ENCODE measurements at places on chromosomes 11 and 22.

- DNase-seq: no peak
Measured at GRCh38 chr11:19907008-19907579, 194.5 kb downstream of the NAV2 start.

GRCh38 chr11:115590254-115590653, 86.0 kb upstream of the CADM1 start:
- DNase-seq: no peak

DNA sequence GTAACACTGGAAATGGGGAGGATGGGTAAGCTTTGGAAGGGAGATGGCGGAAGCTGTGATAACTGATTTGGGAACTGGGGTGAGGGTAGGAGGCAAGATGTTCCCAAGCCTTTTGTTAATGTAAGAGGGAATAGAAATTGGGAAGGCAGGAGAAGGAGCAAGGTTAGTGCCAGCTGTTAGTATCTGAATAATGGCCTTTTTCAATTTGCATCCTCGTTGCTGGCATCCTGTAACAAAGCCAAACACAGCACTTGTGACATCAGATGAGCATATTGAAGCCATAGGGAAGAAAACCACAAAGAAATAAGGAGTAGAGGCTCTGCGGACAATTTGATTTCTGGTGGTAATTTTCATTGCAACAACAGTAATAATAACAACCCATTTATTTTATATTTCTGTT, 70.9 kb upstream of the CLMP start:
- DNase-seq: no peak

DNA sequence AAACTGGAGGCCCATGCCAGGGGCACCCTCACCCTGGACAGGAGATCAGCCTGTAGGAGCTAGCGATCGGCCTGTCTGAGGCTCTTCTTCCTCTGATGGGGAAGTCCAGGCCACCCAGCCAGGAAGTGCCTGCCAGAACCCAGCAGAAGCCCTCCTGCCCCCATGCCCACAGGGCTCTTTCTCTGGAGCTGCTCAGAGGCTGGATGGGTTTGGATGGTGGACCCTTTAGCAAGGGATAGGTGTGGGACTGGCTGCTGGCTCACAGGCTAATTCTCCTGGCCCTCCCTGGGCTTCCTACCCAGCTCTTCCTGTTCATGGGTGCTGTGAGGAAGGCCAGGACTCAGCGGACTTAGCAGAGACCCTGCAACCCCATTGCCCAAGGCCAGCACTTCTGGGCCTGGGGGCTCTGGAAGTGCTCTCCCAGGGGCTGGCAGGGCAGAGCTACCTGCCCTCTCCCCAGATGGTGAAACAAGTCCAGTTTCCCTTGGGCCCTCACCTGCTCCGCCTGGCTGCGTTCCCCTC, 7.6 kb downstream of the FXYD2 start:
- no peak for DNase-seq

GRCh38 chr11:8792710-8793109, 110.1 kb downstream of the RPL27A start:
- DNase-seq: no peak

- DNase-seq: no peak
Measured at GRCh38 chr11:103906291-103906867, 130.1 kb upstream of the DDI1 start.

- DNase-seq: no peak
Measured at GRCh38 chr11:76588455-76589325, 81.9 kb downstream of the LRRC32 start.

DNA sequence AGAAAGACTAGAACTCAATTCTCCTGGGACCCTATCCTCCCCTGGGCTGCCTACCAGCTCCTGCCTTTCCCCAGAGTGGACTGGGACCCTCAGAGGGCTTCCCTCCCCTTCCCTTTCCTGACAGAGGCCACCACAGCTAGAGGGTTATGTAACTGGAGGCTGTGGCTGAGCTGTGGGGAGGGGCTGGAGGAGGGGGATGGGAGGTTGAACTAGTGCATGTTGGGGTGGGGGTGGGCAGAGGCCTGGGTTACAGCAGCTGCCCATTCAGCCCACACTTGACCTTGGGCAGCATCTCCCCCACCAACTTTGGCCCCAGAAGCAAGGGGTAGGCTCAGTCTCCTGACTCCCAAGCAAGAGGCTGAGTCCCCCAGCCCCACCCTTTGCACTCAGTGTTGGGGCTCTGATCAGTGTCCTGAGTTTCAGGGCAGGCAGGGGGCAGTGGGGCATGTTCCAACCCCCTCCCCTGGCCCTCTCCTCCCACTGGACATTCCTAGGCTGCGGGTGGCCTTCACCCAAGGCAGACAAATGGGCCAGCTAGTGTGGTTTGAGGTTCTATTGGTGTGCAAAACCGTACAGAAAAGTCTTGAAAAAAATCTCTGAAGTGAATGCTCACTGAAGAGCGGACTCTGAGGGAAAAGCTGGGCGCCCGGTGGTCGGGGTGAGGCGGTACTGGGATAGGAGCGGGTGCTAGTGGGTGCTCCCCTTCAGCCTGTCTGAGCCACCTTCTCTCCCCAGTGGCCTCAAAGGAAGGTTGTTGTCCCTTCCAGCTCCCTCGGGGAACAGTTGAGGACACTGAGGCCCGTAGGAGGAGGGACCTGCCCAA, 3.8 kb downstream of the KCNC1 start:
- DNase-seq: no peak

GRCh38 chr22:42399315-42400271, 32.6 kb downstream of the NFAM1 start:
- DNase-seq: peak; percentile 98

DNA sequence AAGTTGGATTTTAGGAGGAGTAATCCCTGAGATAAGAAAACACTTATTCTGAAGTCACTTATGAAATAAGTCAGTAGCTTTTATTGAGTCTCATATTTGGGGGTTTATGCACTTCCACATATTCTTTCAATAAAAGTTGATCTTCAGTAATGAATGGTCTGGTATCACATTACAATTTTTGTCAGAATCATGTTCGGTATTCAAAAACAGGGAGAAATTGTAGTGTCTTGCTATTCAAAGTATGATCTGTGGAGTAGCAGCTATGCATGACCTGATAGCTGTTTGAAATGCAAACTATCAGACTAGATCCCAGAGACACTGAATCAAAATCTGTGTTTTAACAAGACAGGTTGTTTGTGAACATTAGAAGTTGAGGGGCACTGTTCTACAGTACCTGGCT, 857.6 kb downstream of the METTL15 start:
- DNase-seq: no peak

DNA sequence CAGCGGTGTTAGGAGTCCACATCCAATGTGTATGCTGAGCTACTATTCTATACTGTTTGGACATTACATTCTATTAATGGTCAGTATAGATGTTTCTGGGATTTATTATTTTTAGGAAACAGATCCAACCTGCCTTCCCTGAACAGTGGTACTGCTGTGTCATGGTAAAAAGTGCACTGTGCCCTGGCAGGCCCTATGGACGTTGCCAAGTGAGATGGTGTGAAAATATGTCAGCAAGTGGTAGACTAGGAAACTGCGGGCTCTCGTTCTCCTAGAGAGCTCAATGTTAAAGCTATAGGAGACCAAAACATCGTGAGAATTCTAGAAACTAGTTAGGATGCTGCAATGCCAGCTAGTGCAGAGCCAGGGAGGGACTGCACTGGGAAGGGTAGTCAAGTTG, 26.0 kb upstream of the CYP2D6 start:
- DNase-seq: no peak

DNA sequence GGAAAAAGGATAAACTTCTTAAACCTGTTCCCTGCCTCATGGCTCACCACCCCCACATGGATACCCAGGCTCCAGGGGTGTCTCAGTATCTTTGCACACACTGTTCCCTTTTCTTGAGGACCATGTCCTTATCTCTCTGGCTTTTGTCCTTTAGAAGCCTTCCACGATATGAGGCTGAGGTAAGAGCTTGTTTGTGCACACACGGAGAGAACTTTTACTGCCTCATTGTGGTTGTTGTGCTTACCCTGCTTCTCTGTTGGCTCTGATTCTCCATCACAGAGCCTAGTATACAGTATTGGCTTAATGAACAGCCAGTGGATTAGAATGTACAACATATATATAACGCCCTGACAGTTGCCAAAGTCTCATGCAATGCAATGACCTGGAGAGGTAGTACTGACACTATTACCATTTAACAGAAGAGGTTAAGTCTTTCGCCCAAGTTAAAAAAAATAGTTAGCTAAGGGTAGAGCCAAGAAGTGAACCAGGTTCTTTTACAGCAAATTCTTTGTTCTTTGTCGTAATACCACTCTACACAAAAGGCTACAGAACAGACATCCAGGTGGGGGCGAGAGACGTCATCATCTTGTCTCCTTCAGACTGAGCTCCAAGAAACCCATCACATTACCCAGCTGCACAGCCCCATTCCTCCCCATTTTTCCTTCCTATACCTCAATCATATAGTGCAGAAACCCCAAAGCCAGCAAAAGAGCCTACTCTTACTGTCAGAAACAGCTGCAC, 117.3 kb downstream of the PLEKHA7 start:
- DNase-seq: no peak

- DNase-seq: no peak
Measured at GRCh38 chr11:86624366-86624765, 48.0 kb downstream of the ME3 start.

DNA sequence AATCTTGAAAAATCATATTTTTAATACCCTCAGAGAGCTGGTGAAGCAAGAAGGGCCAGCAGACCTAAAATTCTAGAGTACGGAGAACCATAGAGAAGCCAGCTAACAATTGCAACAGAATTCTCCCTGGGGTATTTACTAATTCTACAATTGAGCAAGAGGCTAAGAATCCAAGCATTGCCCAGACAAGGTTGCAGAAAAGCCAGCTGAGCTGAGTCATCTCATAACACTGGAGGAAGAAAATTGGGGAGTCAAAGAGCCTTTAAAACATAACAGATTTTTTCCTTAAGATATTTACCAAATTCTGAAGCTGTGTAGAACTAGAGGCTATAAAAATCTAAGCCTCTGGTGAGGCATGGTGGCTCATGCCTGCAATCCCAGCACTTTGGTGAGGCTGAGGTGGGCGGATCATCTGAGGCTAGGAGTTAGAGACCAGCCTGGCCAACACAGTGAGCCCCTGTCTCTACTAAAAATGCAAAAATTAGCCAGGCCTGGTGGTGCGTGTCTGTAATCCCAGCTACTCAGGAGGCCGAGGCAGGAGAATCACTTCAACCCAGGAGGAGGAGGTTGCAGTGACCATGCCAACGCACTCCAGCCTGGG, 13.6 kb upstream of the TMEM216 start:
- no peak for DNase-seq

- DNase-seq: no peak
Measured at GRCh38 chr11:116375221-116375620, 397.6 kb downstream of the BUD13 start.

DNA sequence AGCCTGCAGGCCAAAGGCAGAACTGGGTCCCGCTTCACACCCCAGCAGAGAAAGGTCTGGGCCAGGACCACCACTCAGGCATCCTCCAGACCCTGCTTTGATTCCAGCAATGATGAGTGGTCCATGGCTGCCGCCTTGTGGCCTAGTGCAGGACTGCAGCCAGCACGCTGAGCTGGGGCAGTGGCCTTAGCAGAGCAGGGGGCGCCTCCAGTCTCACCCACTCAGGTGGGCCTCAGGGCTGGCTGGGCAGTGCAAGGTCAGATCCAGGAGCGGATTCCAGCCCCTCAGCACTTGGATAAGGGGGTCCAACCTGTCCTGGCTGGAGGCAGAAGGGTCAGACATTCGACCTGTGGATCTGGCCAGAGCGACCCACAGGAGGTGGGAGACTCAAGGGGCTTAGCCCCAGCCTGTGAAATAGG, 9.6 kb upstream of the PDE2A start:
- DNase-seq: peak; percentile 75

- no peak for DNase-seq
Measured at GRCh38 chr11:106879029-106879428, 139.2 kb downstream of the GUCY1A2 start.

- DNase-seq: no peak
Measured at GRCh38 chr22:45318558-45319323, 9.0 kb downstream of the FAM118A start.

- DNase-seq: no peak
Measured at GRCh38 chr11:69874178-69874983, 55.2 kb upstream of the FGF3 start.

- no peak for DNase-seq
Measured at GRCh38 chr22:36333644-36334043, 54.1 kb downstream of the MYH9 start.

DNA sequence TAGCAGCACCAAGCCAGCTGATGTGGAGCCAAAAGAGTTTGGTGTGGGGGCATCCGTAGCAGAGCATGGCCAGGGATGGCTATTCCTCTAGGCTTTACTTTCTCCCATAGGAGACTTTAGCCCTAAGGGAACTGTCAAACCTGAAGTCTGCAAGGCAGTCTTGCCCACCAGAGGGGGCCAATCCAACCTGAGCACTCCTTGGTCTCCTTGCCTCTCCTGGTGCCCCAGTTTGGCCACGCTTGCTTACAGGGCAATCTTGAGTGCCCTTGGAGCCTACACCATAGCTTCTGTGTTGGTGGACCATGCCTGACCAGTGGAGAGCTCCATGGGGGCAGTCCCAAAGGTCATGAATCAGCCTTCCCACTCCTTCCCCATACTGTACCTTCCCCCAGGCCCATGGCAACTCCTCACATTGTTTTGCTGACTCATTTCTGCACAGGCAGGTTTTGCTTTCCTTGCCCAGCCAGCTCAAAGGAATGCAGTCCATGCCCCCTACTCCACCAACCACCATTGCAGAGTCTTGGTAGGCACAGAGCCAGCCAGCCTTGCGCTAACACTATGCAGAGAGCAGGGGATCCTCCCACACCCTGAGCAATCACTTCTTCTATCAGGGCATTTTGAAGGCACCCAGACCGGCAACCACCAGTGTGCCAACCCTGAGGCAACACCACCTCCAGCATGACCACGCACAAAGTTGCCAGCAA, 1421.2 kb upstream of the RAG2 start:
- peak; percentile 16 for DNase-seq

DNA sequence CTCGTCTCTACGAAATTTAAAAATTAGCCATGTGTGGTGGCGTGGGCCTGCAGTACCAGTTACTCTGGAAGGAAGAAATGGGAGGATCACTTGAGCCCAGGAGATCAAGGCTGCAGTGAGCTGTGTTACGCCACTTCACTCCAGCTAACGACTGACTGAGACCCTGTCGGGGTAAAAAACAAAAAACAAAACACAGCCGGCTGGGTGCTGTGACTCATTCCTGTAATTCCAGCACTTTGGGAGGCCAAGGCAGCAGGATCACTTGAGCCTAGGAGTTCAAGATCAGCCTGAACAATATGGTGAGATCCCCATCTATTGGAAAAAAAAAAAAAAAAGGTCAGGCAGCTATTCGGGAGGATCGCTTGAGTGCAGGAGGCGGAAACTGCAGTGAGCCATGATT, 2.4 kb downstream of the PAFAH1B2 start:
- no peak for DNase-seq

- no peak for DNase-seq
Measured at GRCh38 chr11:104049116-104049515, 12.7 kb downstream of the DDI1 start.

DNA sequence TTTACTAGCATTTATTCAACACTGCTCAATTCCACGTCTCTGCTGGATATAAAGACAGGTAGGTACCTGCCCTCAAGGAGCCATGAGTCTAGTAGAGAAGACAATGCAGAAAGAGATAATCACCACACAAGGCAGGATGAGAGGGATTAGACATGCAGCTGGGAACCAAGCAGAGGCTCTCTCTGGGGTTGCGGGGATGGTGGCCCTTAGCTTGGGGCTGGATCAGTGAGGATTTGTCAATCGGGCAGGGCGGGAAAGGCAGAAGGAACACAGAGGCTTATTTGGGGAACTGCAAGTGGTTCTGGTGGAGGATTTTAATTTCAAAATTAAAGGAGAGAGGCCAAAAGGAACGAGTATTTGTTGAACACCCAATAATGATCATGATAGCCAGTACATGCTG, 8.5 kb upstream of the DMC1 start:
- peak; percentile 65 for DNase-seq

- DNase-seq: no peak
Measured at GRCh38 chr11:105923807-105924206, 98.2 kb downstream of the MSANTD4 start.

- DNase-seq: no peak
Measured at GRCh38 chr22:36891646-36892045, 21.8 kb upstream of the CSF2RB start.
